Smooth muscle cell of the coronary artery (primary cell): ENCODE measurements at places on chromosomes 4 and X. TPM values are rescaled to one million over a fixed set of nuclear protein-coding genes. Genes with fewer than 3 reads are reported as not detected.

The HEPH gene
- total RNA-seq = 62.4 and 99.5 TPM in 2 replicates

The AKAP14 gene
- total RNA-seq = not detected in 2 replicates

The CENPVL1 gene
- not detected in 2 replicates for total RNA-seq

The FAM53A gene
- 0.23 and 1.5 TPM in 2 replicates for total RNA-seq

The PABPC5 gene
- 0.82 and 1.2 TPM in 2 replicates for total RNA-seq

The SYN1 gene
- total RNA-seq = 0.08 and 0.59 TPM in 2 replicates

The UCP1 gene
- not detected in 2 replicates for total RNA-seq

The NXF2B gene
- not detected in 2 replicates for total RNA-seq

The CABS1 gene
- not detected in 2 replicates for total RNA-seq

The CT47A7 gene
- total RNA-seq = not detected in 2 replicates

The STARD8 gene
- total RNA-seq = 0.94 and 3.1 TPM in 2 replicates

The CLIC2 gene
- total RNA-seq = 0.68 and 5.5 TPM in 2 replicates

The ALPK1 gene
- 11.6 and 14.6 TPM in 2 replicates for total RNA-seq

The PTPN13 gene
- total RNA-seq = 21.7 and 35.5 TPM in 2 replicates

The RAB40A gene
- 0.08 TPM in 1 of 2 replicates, not detected in the other for total RNA-seq

The DCAF12L2 gene
- total RNA-seq = 0.12 TPM in 1 of 2 replicates, not detected in the other

The BEX5 gene
- 0.30 TPM in 1 of 2 replicates, not detected in the other for total RNA-seq

The PNCK gene
- total RNA-seq = 0.30 and 0.47 TPM in 2 replicates

The BMP3 gene
- total RNA-seq = under 0.01 and 0.12 TPM in 2 replicates

The CACNA1F gene
- not detected in 2 replicates for total RNA-seq

The ESX1 gene
- total RNA-seq = not detected in 2 replicates

The USP17L13 gene
- not detected in 2 replicates for total RNA-seq

The TRAPPC11 gene
- total RNA-seq = 20.0 and 33.7 TPM in 2 replicates

The SLITRK2 gene
- total RNA-seq = not detected in 2 replicates

The XAGE1A gene
- not detected in 2 replicates for total RNA-seq

The MAGEB1 gene
- not detected in 2 replicates for total RNA-seq

The ETDC gene
- total RNA-seq = not detected in 2 replicates

The ZFYVE28 gene
- total RNA-seq = 5.9 and 12.2 TPM in 2 replicates

The AFF2 gene
- 0.12 and 2.2 TPM in 2 replicates for total RNA-seq

The ARAP2 gene
- 0.23 and 1.3 TPM in 2 replicates for total RNA-seq

The CXCL1 gene
- 9.9 and 26.6 TPM in 2 replicates for total RNA-seq

The BGN gene
- total RNA-seq = 10.5 and 118 TPM in 2 replicates

The HSFX4 gene
- total RNA-seq = not detected in 2 replicates

The TLR2 gene
- total RNA-seq = 0.12 TPM in 1 of 2 replicates, not detected in the other

The SLC6A14 gene
- total RNA-seq = not detected in 2 replicates

The YY2 gene
- total RNA-seq = 1.1 and 1.3 TPM in 2 replicates

The TBX22 gene
- total RNA-seq = not detected in 2 replicates

The PRKG2 gene
- total RNA-seq = 0.15 and 18.0 TPM in 2 replicates

The RAB33A gene
- total RNA-seq = 1.8 and 11.1 TPM in 2 replicates

The PCDH11X gene
- not detected in 2 replicates for total RNA-seq

The RAP2C gene
- 6.1 and 14.1 TPM in 2 replicates for total RNA-seq

The ARHGAP6 gene
- total RNA-seq = 1.6 and 8.3 TPM in 2 replicates

The TMPRSS11B gene
- not detected in 2 replicates for total RNA-seq

The TMEM47 gene
- 27.4 and 51.0 TPM in 2 replicates for total RNA-seq

The WNK3 gene
- 0.15 and 0.23 TPM in 2 replicates for total RNA-seq

The GPRASP1 gene
- 1.5 and 6.2 TPM in 2 replicates for total RNA-seq

The MEPE gene
- not detected in 2 replicates for total RNA-seq

The NDST4 gene
- total RNA-seq = not detected in 2 replicates

The HAND2 gene
- total RNA-seq = 9.1 and 12.6 TPM in 2 replicates

The SYTL4 gene
- 1.7 and 20.6 TPM in 2 replicates for total RNA-seq

The GYPB gene
- not detected in 2 replicates for total RNA-seq

The DRP2 gene
- total RNA-seq = 0.12 and 6.7 TPM in 2 replicates

The SGMS2 gene
- total RNA-seq = 83.4 and 98.9 TPM in 2 replicates
